ENCODE measurements at places on chromosomes 12 and 14. TPM values are rescaled to one million over a fixed set of nuclear protein-coding genes. Genes with fewer than 3 reads are reported as not detected.

DNA sequence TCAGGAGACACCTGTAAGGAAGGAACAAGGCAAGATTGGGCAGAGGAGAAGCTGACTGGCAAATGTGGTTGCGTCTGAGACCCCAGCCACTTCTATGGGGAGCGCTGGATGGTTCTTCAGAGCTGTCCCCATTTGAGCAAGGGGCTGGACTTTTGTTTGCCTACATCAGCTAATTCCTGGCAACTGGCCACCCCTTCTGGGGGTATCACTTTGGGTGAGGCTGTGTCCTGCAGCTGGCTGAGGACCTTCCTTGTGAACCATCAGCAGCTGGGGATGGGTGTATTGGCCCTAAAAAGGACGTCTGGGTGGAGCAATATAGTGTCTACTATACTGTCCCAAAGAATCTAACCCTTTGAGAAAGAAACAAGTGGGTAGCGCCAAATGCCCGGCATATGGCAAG is 23.6 kb downstream of the PPFIBP1 start:
- DNase-seq: no peak

- no peak for DNase-seq
Measured at GRCh38 chr14:32678088-32678487, 260.6 kb upstream of the NPAS3 start.

DNA sequence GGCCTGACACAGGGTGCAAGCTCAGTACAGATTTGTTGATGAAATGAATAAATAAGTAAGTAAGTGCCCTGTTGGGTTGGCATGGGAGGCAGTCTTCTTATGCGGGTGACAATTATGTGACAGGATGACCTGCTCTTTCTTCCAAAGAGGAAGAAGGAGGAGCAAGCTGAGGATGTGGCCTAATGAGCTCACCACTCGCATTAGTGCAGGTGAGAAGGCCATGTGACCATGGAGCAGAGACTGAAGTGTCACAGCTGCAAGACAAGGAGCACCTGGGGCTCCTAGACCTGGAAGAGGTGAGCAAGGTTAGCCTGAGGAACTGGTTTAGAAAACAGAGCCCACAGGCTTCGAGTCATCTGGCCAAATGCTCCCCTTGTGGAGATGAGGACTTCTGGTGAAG is 34.9 kb downstream of the LRTM2 start:
- no peak for DNase-seq

DNA sequence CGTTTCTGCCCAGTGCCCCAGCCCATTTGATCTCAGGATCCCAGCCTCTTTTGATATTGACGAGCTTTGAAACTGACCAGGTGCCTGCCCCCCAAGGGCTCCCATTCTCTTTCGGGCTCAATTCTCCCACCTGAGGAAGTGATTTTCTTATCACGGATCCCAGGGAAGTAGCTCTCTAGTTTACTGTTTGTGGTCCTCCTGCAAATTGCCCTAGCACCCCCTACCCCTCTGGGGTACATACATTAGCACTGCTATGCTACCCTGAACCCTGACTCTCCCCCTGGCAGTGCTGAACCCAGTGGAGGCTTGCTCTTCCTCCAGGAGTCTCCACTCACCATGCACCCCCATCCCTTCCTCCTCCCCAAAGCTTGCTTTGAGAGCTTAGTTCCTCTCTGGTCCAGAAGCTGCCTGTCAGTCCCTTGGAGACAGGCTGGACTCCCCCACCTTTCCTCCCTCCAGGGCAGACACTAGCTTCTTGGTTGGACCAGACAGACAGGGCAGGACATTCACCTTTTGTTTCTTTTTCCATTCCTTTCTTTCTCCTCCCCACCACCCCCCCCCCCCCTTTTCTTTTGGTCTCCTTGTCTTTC is 4.4 kb upstream of the TBX3 start:
- no peak for DNase-seq

The CD69 gene
- 0.18 TPM for total RNA-seq

Measured in heart right ventricle (tissue), 16 donors.